Pericardium fibroblast (primary cell): ENCODE measurements at places on chromosomes 4 and X. TPM values are rescaled to one million over a fixed set of nuclear protein-coding genes. Genes with fewer than 3 reads are reported as not detected.

The TRPC5OS gene
- not detected in 2 replicates for total RNA-seq

The IL3RA gene
- total RNA-seq: not detected in 2 replicates

The PITX2 gene
- total RNA-seq: 20.3 and 22.5 TPM in 2 replicates

The ETDA gene
- total RNA-seq: not detected in 2 replicates

The NXF3 gene
- total RNA-seq: not detected in 2 replicates

The KDR gene
- 19.8 and 21.7 TPM in 2 replicates for total RNA-seq

The NAT8L gene
- 0.23 and 0.26 TPM in 2 replicates for total RNA-seq

The LGI2 gene
- total RNA-seq: 0.94 and 1.4 TPM in 2 replicates

The ENAM gene
- not detected in 2 replicates for total RNA-seq

The MAGEB2 gene
- not detected in 2 replicates for total RNA-seq

The LSM6 gene
- total RNA-seq: 30.8 and 33.1 TPM in 2 replicates

The ODAPH gene
- not detected in 2 replicates for total RNA-seq

The TMEM47 gene
- 35.8 and 38.6 TPM in 2 replicates for total RNA-seq

The ALB gene
- total RNA-seq: not detected in 2 replicates

The CSAG3 gene
- total RNA-seq: not detected in 2 replicates

The PRKG2 gene
- 4.3 and 5.8 TPM in 2 replicates for total RNA-seq

The MAGEA9B gene
- total RNA-seq: not detected in 2 replicates

The FOXO4 gene
- total RNA-seq: 2.7 and 4.1 TPM in 2 replicates

The ADAM29 gene
- not detected in 2 replicates for total RNA-seq

The ATP8A1 gene
- 0.70 and 0.85 TPM in 2 replicates for total RNA-seq

The TGIF2LX gene
- not detected in 2 replicates for total RNA-seq

The EVC gene
- 26.9 and 29.2 TPM in 2 replicates for total RNA-seq

The TACR3 gene
- not detected in 2 replicates for total RNA-seq

The TEX13C gene
- not detected in 2 replicates for total RNA-seq

The DMP1 gene
- not detected in 2 replicates for total RNA-seq

The CT45A5 gene
- total RNA-seq: not detected in 2 replicates

The H2BW1 gene
- total RNA-seq: not detected in 2 replicates

The HPF1 gene
- 20.2 and 26.1 TPM in 2 replicates for total RNA-seq

The TCEAL7 gene
- total RNA-seq: 10.0 and 28.6 TPM in 2 replicates

The MAP3K15 gene
- total RNA-seq: not detected in 2 replicates

The ARMCX1 gene
- total RNA-seq: 24.7 and 34.0 TPM in 2 replicates

The NOCT gene
- 2.8 and 10.5 TPM in 2 replicates for total RNA-seq

The ANXA10 gene
- total RNA-seq: 0.85 TPM in 1 of 2 replicates, not detected in the other

The GPR143 gene
- 0.26 and 2.0 TPM in 2 replicates for total RNA-seq

The CPE gene
- 30.6 and 86.6 TPM in 2 replicates for total RNA-seq

The CAPN6 gene
- not detected in 2 replicates for total RNA-seq

The PDGFRA gene
- 254 and 341 TPM in 2 replicates for total RNA-seq

The DMRTC1B gene
- not detected in 2 replicates for total RNA-seq

The FREM3 gene
- total RNA-seq: not detected in 2 replicates

The DUSP21 gene
- total RNA-seq: not detected in 2 replicates

The ACE2 gene
- not detected in 2 replicates for total RNA-seq

The ZNF280C gene
- 1.6 and 4.1 TPM in 2 replicates for total RNA-seq

The ADH1C gene
- 1.3 and 10.9 TPM in 2 replicates for total RNA-seq

The SLC6A8 gene
- total RNA-seq: 22.1 and 24.0 TPM in 2 replicates

The FAM241A gene
- 1.6 and 2.0 TPM in 2 replicates for total RNA-seq
